NAMALWA (cell line): ENCODE measurements at places on chromosomes 2 and 18.

DNA sequence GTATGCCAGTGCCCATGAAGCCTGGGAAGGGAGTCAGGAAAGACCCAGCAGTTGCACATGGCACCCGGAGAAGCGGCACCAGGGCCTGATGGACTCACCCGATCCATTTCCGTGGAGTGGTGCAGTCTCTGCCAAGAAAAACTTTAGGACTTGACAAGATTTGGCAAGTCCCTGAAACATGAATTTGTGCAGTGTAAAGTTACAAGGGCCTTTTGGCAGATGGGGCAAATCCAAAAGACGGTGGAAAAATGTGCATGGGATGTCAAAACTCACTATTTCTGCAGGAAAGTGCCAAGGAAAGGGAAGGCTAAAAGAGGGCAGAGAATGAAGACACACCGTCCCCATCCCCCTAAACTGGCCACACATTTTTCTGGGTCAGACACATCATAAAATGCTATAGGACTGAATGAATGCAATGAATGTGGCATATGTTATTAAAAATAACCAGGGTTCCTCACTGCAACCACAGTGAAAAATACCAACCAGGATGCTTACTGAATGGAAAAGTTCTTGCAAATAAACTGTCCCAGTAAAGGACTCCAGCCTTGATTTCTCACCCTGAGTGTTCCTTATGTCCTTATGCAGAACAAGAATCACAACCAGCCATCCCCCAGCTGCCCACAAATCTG lies 173.5 kb upstream of the SIX2 start:
- no peak for DNase-seq

- peak; percentile 15 for DNase-seq
Observed at GRCh38 chr2:7428454-7429204, 511.4 kb downstream of the RNF144A start.

DNA sequence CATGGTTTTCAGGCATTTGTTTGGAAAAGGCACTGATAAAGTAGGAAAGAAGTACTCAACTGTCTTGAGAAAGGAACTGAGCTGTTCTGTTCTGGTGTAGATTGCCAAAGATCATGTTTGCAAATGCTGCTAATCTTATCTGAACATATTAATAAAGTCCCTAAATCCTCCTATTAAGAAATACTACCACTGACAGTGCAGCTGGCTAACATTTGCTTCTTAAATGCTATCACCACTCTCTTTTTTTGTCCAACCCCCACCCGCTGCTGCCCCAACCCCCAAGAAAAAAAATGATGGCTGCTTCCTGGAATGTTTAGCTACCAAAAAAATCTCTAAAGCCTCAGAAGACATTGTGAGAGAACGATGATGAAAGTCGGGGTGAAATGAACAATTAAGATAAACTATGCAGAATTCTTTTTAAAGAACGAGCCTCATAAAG lies 130.7 kb downstream of the CCBE1 start:
- DNase-seq = no peak

GRCh38 chr2:117786520-117786919 lies 28.0 kb upstream of the DDX18 start:
- DNase-seq = no peak

- DNase-seq = no peak
Observed at GRCh38 chr2:1081451-1082225, 131.0 kb downstream of the SNTG2 start.

DNA sequence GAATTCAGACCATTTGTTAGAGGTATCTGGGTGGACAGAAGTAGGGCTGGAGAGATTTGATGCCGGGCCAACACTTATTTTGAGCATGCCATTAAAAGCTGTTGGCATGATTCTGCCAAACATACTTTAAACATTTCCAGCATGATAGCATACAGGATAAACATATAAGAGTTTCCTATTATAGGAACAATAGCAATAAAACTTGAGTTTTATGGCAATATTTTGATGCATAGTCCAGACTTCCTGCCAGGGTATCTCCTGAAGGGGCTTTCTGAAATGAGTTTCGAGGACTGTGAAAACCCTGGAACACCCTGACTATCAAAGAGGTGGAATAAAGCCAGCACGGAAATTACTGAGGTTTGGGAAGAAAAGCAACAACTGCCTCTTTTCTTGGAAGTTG lies 1398.0 kb upstream of the NXPH2 start:
- DNase-seq = no peak

GRCh38 chr2:110904116-110904778 lies 171.9 kb downstream of the ACOXL start:
- no peak for DNase-seq

DNA sequence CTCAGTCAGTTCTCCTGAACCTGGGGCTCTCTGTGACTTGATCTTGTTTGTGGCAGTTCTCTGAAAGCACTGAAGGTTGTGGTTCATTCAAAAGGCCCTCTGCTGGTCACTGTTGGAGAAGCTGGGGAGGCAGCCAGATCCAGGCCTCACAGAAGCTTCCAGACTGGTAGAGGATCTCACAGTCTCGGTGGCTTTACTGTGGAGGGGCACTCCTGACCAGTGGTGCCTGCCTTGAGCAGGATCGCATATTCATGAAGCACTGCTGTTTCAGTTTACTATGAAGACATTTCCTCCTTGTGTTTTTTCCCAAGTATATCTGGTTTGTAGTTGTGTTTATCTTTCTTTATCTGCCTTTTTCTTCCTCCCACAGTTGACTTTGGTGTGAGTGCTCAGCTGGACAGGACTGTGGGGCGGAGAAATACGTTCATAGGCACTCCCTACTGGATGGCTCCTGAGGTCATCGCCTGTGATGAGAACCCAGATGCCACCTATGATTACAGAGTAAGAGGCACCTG lies 133.9 kb downstream of the MAP4K4 start:
- DNase-seq = peak; percentile 78

- no peak for DNase-seq
Observed at GRCh38 chr2:74414441-74414840, 7.0 kb downstream of the C2orf81 start.

DNA sequence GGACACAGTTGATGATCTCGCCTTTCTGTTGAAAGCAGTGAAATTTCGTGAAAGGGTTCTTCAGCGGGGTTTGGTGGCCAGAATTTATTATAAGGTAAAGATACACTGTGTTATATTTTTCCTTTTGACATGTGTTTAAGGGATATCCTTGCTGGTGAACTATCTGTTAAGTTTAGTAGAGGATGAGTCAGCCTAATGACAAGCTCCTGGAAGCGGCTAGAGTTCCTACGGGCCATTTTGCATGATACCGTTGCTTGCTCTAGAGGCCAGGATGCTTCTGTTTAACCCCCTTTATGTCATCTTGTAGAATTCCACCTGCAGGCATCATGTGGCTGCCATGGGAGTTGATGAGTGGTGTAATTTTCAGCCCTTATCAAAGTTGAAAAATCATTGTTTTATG lies 124.8 kb upstream of the BCL2L11 start:
- DNase-seq = no peak

- DNase-seq = no peak
Observed at GRCh38 chr2:98503481-98504105, 58.9 kb downstream of the INPP4A start.

DNA sequence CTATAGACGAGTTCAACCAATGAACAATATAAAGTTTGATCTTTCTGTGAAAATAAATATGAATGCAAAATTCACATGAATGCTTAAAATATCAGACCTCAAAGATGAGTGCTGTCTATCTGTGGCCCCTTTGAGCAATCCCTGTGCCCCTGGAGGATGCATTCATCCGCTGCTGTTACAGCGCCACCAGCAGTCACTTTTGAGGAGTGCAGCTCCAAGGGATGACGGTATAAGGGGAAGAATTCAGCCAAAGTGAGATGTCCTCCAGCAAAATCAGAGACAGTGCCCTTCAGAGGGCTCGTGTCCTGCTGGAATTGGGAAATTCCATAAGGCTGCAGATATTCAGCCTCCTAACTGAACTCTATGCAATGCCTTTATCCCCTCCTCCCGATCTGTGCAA lies 12.0 kb upstream of the CHRNA1 start:
- peak; percentile 18 for DNase-seq

- no peak for DNase-seq
Observed at GRCh38 chr2:69083235-69083748, 70.3 kb downstream of the ANTXR1 start.

DNA sequence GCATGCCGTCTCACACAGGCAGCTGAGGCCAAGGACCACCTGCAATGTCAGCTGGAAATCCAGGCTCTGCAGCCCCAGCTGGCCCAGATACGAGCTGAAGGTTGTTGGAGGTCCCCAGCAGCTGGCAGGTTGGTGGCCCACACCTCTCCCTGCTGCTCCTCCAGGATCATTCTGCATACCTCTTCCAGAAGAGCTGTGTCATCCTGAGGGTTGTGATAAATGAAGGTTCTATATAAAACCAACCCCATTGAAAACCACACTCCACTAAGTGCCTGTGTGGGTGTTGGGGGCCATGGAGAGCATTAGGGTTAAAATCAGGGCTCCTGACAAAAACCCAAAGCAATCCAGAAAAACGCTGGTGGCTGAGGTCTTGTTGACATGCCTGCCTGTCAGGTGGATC lies 50.4 kb downstream of the C1QL2 start:
- no peak for DNase-seq

GRCh38 chr2:25491003-25491696 lies 149.4 kb upstream of the DNMT3A start:
- DNase-seq = no peak

DNA sequence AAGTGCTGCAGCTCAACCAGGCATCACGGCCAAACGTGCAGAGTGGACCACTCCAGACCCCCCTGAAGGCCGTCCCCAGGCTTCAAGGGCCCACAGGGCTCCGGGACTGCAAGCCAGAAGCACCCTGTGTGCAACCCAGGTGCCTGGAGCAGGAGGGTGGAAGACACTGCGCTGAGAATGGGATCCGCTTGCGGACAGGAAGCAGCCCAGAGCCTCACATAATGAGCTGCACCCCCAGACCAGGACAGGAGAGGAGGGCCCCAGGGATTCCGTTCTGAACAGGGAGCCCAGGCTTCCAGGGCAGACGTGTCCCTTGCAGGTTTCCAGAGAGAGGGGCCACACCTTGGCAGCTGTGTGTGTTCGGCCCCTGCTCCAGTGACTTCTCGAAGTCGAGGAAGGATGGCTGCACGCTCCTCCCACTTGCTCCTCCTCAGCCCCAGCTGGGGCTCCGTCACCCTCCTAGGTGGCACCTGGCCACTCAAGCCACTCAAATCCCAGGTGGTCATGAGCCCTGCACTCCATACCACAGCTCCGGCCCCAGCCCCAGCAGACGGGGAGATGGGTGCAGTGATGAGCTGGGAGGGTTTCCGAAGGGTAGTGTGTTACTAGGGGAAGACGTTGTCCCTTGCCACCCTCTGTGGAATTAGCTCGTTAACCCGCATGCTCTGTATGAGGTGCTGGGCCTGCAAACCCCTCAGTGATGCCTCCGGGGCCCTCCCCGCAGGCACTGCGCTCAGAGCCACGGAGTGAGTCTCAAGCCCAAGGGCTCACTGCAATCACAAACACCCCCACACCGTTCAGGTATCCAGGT lies 79.2 kb downstream of the NDUFA10 start:
- DNase-seq = no peak

DNA sequence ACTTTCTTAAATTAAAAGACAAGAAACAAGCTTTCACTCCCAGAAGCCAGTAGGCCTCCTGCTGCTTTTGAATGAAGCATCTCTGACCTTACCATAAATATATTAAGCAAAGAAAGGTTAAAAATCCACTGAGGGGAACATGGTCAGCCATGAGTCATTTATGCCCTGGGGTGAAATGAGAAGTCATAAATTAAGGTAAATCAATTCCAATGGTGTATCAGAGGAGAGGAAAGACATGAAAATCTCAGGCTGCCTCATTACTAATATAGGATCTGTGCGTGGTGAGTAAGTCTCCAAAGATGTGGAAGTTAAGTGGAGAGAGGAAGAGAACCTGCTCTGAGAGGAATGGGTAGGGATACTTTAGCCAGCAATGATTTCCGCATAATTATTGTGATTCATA lies 292.3 kb upstream of the CHAC2 start:
- no peak for DNase-seq

GRCh38 chr18:48994044-48994651 lies 43.4 kb upstream of the SMAD7 start:
- DNase-seq = no peak

DNA sequence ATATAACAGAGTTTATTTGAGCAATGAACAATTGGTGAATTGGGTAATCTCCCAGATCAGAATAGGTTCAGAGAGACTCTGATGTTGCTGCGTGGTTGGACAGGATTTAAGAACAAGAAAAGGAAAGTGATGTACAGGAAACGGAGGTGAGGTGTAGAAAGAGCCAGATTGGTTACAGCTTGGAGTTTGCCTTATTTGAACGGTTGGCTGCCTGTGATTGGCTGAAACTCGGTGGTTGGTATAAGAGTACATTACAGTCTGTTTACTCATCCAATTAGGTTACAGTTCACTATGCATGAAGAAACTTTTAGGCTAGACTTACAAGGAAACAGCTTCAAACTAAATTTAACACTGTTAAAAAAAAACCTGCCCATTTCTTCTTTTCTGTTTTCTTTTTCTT lies 68.0 kb upstream of the CABLES1 start:
- no peak for DNase-seq

GRCh38 chr2:3472966-3473365 lies 46.4 kb downstream of the ADI1 start:
- no peak for DNase-seq

- DNase-seq = no peak
Observed at GRCh38 chr18:24785019-24785418, 324.6 kb downstream of the HRH4 start.

- peak; percentile 7 for DNase-seq
Observed at GRCh38 chr18:63022429-63023022, 297.0 kb downstream of the BCL2 start.

DNA sequence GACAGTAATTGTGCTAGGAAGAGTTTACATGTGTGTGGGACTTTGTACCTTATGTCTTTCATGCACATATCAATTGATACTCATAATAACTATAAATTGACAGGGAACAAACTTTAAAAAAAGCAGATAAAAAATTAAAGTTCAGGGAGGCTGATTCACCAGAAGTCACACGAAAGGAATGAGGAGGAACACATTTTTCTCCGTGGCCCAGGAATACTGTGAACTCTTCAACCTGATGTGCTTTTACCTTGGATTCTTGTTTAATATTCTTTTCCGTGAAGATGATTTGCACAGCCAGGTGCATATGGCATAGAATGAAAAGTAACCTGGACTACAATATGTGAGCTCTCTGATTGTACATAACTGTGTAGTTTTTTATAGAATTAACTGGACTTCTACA lies 326.3 kb downstream of the CDH7 start:
- DNase-seq = no peak

DNA sequence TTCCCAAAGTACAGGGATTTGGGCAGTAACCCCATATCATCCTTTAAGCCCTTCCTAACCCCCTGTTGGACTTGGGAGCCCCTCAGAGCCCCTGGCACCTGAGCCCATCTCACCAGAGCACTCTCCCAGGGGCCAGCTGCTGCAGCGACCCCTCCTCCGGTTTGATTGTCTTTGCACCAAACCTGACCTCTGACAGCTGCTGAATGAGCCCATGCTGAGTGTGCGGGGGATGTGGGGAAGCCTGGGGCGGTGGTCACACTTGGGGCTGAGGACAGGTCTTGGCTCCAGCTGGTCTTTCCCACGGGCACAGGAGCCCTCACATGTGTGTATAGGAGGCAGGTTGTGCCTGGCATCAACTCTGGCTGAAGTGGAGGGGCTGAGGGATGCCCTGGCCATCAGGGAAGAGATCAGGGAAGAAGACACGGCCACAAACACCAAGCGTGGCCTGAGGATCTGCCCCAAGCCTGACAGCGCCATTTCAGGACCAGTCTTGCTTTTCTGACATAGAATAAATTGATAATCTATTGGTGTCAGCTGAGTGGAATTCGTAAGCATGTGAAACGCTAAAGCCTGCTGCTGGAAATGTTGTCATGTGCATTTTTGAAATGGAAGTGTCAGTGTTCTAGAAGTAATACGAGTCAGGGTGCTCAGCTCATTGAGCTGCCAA lies 102.4 kb downstream of the ACKR3 start:
- DNase-seq = no peak

GRCh38 chr2:156215656-156216055 lies 116.9 kb downstream of the NR4A2 start:
- DNase-seq = no peak
